ENCODE measurements at places on chromosomes 3 and 15.

GRCh38 chr3:136960838-136961836 is 3.4 kb downstream of the IL20RB start:
- no peak for DNase-seq

GRCh38 chr3:155741101-155741500 is 3.8 kb downstream of the PLCH1 start:
- no peak for DNase-seq

- DNase-seq = no peak
Observed at GRCh38 chr3:127949446-127950055, 34.5 kb downstream of the KBTBD12 start.

- no peak for DNase-seq
Observed at GRCh38 chr3:185420762-185421161, 57.8 kb downstream of the MAP3K13 start.

DNA sequence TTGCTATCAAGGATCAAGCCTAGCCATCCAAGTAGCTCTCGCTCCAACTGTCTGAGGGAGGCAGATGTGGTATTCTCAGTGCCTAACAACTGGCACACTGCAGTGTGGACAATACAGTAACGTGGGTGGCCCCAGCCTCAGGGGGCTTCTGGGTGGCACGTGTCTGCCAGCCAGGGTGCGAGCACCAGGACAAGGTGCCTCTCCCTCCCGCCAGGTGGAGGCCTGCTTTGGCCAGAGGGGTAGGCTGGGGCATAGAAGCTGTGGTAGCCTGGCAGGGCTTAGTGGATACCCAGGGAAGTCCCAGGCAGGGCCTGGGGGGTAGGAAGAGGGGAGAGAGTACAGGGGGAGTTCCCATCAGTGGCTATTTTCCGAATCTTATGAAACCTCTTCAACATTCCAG is 234.0 kb downstream of the PLCL2 start:
- DNase-seq = no peak

- no peak for DNase-seq
Observed at GRCh38 chr3:193230610-193231009, 10.4 kb upstream of the PLAAT1 start.

DNA sequence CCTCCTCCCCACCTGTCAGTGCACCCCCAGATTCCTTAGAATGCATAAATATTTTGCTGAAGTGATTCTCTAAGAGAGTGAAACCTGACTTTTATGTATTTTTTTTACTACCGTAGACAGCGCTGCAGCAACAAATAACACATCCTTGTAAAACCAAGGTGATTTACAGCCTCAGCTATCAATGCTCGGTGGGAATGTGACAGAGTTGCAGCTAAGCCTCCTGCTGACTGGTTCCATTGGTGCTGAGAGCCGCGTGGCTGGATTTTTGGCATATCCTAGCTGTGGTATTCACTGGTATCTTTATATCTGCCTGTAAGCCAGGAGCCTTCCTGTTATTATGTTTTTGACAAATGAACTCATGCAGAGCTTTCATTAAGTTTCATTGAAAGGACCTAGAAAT is 11.0 kb downstream of the FGD5 start:
- no peak for DNase-seq

- DNase-seq = no peak
Observed at GRCh38 chr15:90710436-90711027, 6.6 kb upstream of the BLM start.

DNA sequence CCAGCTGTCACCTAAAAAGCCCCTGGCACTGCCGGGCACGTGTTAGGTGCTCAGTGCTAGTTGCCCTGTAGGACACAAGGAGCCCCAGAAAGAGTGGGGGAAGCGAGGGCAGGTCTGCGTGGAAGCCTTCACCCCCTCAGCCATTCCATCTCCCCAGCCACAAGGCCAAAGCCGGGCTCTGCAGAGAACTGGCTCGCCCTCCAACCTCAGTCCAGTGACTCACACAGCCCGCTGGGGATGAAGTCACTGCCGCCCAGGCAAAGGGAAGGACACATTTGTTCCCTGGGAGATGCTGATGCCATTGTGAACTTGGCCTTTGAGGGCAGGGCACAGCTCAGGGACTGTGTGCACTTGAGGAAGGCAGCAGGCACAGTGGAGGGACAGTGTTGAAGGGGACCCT is 48.1 kb downstream of the IQSEC1 start:
- DNase-seq = no peak

GRCh38 chr3:122058294-122058693 is 3.1 kb downstream of the CD86 start:
- DNase-seq = no peak

DNA sequence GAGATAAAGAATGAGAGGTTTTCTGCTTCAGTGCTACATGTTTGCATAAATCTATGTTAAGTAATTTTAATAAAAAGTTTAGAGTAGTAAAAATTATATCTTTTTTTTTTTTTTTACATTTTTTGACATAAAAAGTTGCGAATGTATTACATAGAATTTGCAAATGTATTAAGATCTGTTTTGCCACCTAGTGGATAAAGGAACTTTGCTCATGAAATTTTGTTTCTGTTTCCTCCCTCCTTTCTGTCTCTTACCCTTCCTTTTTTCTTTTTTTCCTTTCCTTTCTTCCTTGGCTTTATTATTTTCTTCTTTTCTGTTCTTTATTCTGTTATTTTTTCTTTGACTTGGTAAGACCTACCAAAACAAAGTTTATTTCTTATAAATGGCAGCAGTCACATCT is 58.5 kb upstream of the UTS2B start:
- no peak for DNase-seq

DNA sequence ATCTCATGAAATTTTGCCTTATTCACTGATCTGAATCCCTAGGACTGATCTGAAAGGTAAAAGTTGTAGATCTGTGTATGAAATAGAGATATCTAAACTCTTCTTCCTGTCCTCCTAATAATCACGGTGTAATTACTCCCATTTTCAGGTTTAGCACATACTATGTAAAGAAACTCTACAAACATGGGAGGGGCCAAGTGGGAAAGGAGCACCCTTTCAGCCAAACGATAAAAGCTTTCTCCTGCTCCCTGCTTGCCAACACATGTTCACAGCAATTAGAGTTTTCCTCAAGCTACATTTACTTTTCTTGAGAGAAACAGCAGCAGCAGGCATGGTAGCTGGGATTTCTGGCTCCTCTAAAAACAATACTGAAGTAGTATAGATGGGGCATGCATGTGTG is 71.6 kb downstream of the CHAC1 start:
- DNase-seq = no peak

DNA sequence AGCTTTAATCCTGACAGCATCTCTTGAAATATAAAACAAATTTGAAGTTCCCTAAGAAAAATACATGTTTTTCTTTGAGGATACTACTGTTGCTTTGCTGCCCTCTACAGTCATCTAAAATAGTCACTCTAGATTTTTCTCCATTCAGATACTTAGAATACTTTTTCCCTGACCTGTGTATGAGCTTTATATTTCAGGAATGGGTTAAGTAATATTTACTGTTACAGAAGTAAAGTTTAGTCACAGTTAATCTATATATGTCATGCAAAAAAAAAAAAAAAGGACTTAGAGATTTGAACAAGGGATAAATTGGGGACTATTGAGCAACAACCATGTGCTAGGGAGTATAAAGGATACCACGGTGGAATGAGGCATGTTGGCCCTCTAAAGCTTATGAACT is 8.8 kb downstream of the NECTIN3 start:
- no peak for DNase-seq

DNA sequence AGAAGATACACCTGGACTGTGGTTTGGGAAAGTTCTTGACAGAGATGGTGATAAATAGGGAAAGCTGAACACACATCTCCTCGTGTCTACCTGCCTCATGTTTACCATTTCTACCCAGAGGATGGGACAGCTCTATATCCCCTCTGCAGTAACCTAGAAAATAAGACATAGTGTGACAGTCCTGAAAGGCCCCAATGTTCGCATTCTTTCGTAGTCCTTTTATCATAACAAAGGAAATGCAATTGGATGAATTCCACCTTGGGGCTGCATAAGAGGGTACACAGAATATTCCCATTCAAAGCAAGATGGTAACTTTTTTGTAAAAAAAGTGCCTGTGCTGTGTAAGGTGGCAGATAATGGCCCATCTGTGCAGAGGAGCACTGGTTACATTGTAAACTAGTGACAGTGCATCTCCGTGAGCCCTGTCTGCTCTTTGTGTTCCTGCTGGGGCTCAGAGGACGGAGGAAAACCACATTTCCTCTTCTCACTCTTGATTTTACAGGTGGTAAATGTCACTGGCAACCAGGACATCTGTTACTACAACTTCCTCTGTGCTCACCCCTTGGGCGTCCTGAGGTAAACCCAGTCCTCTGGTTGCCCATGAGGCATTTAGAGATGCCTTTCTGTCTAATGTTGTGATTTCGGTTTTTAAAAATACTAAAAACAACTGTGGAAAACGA is 74.3 kb downstream of the SIDT1 start:
- DNase-seq = no peak

- DNase-seq = no peak
Observed at GRCh38 chr3:126113238-126113555, 29.3 kb upstream of the SLC41A3 start.

- DNase-seq = no peak
Observed at GRCh38 chr3:119595639-119596334, 1.9 kb upstream of the PLA1A start.

DNA sequence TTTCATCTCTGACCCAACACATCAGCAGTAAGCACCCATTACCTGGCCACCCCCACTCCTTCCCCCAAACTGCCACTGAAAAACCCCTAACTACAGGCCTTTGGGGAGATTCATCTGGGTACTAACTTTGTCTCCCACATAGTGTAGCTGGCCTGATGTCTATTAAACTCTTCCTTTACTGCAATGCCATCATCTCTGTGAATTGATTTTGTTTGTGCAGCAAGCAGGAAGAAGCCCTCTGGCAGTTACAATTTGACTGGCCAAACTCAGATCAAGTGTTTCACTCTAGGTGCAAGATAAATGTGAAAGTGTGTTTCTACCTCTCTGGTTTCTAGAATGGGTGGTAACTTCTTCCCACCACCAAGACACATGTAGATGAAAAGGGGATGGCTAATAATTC is 26.7 kb upstream of the OR5K4 start:
- no peak for DNase-seq

DNA sequence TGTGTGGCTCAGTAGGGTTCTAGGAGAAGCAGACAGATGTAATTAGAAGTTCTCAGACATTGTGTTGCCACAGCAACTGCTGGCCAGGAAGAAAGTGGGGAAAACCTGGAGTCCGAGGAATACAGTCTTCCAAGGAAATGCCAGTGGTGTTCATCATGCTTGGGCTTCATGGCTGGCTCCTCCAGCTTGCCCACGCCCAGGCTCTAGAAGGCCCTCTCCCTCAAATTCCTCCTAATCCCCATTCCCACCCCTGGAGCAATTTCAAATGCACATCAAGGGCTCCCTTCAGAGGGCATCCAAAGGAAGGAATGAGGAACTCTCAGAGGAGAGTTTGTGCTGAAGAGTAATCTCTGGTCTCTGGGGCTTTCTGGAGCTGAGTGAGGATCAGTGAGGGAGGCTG is 21.9 kb downstream of the FSTL1 start:
- DNase-seq = no peak

DNA sequence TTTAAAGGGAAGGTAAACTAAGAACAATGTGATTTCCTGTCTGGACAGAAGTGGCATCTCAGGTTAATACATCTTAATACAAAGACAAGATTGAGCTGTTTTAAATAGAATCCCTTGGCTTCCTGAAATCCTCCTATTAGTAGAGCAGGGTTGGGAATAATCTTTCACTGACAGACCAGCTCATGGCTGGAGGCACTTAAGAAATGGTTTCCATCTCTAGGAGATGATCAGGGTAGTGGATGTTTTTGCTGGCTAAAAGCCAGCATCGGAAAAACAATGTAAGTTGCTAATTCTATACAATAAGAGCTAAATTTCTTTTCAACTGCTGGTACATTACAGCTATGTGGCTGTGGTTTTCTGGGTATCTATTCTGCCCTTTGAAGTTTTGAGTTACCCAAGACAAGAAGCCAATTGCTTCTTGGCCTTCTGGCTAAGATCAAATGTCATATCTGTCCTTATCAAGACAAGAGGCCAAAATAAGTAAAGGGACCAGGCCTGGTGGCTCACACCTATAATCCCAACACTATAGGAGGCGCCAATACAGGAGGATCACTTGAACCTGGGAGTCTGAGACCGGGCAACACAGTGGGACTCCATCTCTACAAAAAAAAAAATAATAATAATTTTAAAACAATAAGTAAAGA is 49.6 kb downstream of the SHQ1 start:
- no peak for DNase-seq

DNA sequence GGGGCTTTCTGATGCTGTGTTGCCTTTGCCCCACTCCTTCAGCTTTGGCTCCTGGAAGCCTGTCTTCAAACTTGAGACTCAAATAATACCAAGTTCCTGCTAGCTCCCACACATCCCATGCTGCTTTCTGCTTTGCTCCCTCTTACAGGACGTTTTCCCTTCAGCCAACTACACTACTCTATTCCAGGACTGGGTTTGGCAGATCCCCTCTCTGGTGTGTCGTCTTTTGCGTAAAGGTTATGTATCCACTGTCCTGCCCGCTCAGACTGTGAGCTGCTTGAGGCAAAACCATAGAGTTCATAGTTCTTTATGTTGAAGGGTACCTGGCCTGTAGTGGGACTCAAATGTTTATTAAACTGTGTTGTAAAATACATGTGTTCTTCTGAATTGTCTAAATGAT is 25.4 kb downstream of the PPP2R3A start:
- DNase-seq = no peak

DNA sequence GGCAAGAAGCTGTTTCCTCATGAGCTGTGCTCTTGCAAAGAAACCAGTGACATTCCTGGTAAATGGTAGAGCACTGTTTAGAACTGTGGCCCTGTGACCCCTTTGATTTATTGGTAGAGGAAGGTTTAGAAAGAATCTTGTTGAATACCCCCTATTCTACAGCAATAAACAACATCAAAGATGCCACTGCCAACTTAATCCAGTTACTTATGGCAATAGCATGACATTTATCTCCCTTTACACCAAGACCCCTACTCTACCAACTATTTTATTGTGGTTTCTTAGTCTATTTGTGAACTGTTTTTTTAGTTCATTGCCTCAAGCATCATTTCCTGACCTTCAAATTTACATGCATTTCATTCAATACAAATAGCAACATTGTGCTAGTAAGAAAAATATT is 288.6 kb downstream of the EPHA3 start:
- no peak for DNase-seq

DNA sequence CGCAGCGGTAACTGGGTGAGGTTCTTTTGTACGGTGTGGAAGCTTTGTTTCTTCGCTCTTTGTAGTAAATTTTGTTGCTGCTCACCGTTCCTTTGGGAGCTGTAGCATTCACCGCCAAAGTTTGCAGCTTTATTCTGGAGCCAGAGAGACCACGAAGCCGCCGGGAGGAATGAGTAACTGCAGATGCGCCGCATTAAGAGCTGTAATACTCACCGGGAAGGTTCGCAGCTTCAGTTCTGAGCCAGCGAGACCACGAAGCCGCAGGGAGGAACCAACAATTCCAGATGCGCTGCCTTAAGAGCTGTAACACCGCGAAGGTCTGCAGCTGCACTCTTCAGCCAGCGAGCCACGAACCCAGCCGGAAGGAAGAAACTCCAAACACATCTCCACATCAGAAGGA is 56.0 kb upstream of the DYNC1LI1 start:
- DNase-seq = no peak

All from stimulated activated CD4-positive, alpha-beta T cell treated with anti-CD3 and anti-CD28 coated beads, Interleukin-15, amount 100 ng/mL, for 1 hour (primary cell).